ENCODE measurements at places on chromosomes 16 and 17. TPM values are rescaled to one million over a fixed set of nuclear protein-coding genes. Genes with fewer than 3 reads are reported as not detected.

GRCh38 chr16:84832488-84833143 is 12.8 kb downstream of the CRISPLD2 start:
- DNase-seq, result no peak

GRCh38 chr17:65751263-65751662 is 189.8 kb upstream of the AXIN2 start:
- no peak for DNase-seq

- DNase-seq, result no peak
Observed at GRCh38 chr17:77592106-77592865, 366.2 kb upstream of the TNRC6C start.

DNA sequence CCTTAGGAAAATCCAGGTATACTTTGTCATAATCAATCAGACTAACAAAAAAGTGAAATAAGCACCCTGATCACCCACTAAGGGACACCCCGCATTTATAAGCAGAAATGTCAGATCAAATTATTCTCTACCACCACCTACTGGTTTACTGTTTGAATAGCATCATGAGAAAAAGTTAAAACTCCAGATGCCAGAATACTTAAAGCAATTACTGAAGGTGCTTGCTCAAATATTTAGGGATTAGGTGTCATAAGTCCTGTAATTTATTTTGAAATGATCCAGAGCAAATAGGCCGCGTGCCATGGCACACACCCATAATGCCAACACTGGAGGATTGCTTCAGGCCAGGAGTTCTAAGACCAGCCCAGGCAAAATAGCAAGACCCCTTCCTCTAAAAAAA is 2.3 kb downstream of the TOP2A start:
- no peak for DNase-seq

GRCh38 chr16:15996432-15997109 is 47.2 kb downstream of the ABCC1 start:
- DNase-seq, result no peak

GRCh38 chr16:4931381-4931780 is 5.6 kb downstream of the PPL start:
- no peak for DNase-seq

DNA sequence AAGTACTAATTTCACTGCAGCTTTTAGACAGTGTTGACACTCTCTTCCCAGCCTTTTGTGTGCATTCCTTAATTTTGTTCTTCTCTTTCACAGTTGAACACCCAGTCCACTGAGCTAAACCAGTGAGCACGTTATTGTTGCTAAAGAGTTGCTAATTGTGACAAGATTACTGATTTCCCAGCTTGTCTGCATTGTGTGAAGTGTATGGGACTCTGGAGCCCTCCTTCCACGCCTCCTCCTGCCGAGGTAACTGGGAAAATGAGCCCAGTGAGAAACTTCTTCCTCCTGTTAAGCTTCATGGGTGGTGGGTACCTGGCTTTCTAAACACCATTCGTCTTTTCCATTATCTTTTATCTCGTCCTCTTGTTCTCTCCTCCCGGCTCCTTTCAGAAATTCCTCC is 29.8 kb upstream of the DNAH17 start:
- no peak for DNase-seq

DNA sequence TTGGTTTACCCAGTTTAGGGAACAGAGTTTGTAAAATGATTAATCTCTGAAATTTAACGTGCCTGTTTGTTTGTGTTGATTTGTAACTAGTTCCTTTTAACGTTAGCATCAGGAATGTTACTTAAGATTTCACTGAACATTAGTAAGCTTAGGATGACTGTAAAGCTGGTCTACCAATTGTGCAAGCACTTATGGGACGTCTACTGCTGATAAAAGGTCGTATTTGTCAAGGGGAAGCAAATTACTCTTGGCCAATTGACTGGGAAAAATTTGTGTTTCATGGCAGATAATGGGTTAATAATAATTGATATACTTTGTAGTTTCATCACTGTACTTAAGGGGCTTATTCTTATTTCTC is 11.8 kb downstream of the METTL9 start:
- DNase-seq, result no peak

DNA sequence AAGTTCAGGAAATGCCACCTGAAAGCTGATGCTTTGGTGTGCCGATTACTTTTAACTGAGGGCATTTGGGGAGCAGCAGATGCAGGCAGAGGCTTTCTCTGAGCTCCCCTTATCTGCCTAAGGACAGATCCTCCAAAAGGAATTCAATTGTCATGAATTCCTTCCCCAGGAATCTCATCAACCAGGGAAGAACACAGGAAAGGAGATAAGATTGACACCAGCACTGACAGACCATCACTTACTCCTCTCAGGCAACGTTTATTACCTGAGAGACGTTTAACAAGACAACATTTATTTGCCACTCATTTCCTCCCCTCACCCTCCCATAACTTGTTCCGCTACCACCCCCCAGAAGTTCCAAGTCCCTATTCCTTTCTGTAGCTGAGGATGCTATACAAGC is 17.6 kb upstream of the CDRT4 start:
- no peak for DNase-seq

GRCh38 chr17:42247734-42248133 is 28.5 kb downstream of the STAT5B start:
- no peak for DNase-seq

- DNase-seq, result no peak
Observed at GRCh38 chr16:20598832-20599469, 22.8 kb upstream of the ACSM2B start.

DNA sequence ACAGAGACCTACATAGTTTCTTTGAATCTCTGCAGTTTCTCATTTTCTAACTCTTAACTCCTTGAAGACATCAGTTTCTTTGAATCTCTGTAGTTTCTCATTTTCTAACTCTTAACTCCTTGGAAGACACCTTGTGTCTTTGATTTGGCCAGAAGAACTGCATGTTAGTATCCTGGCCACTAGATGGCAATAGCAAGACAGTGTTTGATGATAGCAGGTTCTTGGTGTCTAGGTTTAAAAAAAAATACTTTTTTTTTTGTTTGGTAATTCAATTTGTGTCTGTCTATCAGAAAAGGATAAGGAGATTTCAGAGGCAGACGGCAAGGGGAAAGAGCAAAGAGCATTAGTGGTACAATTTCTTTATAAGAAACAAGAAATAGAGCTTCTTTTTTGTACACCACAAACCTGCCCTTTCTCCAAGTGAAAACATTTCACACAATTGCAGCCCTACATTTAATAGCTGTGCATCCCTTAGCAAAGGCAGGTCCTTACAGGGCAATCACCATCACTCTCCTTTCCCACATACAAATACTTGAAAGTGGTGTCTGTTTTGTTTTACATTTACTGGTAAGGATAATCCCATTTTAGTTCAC is 1324.9 kb upstream of the CDH8 start:
- no peak for DNase-seq

DNA sequence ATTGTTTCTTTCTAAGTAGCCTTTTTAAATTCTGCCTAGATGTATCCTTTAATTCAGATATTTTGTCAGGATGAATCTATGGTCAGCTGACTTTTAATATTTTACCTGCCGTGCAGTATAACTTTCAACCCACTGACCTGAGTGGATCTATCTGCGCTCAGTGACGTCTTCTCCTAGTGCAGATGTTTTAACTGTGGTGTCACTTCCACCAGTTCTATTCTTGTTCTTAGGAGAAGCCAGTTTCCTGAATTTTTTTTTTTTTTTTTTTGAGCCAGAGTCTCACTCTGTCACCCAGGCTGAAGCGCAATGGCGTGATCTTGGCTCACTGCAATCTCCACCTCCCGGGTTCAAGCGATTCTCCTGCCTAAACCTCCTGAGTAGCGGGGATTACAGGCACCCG is 5.0 kb upstream of the TM4SF5 start:
- no peak for DNase-seq

DNA sequence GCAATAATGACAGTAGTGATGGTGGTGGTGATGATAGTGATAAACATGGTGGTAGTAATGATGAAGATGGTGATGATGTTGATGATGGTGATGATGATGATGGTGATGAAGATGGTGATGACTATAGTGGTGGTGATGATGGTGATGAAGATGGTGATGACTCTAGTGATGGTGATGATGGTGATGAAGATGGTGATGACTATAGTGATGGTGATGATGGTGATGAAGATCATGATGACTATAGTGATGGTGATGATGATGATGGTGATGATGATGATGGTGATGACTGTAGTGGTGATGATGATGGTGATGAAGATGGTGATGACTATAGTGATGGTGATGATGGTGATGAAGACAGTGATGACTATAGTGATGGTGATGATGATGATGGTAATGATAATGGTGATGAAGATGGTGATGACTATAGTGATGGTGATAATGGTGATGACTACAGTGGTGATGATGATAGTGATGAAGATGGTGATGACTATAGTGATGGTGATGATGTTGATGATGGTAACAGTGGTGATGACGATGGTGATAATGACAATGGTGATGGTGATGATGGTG is 35.6 kb downstream of the DYNLRB2 start:
- DNase-seq, result no peak

GRCh38 chr16:3677994-3678393 is 23.5 kb downstream of the DNASE1 start:
- no peak for DNase-seq

DNA sequence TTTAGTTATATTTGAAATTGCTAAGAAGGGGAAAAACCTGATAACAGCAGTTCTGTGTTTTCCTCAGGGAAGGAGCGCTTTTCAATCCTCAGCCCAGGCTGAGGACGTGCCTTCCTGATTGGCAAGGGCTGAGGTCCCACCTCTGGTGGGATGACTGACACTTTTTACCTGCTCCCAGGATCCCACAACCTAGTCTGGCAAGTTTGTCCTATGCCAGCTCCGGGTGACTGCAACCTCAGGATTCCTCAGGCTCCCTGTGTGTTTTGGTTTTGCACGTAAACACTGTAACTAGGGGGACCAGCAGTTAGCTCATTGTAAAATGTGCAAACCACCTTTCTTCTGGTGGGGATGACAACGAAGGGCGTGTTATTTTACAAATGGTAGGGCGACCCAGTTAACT is 7.5 kb downstream of the MARCHF10 start:
- DNase-seq, result no peak

DNA sequence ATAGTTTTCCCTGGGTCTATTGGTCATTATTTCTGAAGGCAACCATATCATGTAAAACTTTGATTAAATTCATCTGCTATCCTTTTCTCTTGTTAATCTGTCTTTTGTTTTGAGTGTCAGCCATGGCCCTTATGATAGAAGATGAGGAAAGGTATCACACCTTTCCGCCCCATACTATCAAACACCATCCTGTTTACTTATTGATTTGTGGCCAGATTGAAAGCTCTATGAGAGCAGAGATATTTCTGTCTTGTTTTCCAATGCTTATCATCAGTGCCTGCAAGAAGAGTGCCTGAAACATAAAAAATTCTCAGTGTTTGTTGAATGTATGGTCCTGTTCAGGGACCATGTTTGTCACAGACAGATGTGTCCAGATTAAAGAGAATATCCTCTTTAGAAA is 22.6 kb upstream of the DHX8 start:
- no peak for DNase-seq

- DNase-seq, result no peak
Observed at GRCh38 chr17:82095777-82096708, 2.0 kb downstream of the FASN start.

DNA sequence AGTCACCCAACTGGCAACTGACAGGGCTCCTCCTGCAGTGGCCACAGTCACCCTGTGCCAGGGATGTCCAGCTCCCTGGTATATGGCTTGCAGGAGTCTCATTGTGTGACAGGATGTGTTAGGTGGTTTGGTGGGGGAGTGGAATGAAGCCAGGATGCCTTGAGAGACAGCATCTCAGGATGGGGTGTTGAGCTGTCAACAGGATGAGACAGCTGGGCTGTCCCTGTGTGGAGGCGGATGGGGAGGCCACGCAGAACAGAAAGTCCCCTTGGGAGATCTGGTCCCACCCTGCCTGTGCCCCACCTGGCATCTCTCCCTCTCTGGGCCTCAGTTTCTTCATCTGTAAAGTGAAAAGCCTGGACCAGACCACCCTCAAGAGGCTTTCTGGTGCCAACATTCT is 9.5 kb upstream of the ZNF469 start:
- no peak for DNase-seq

GRCh38 chr16:89443727-89444084 is 46.7 kb downstream of the ANKRD11 start:
- no peak for DNase-seq

- DNase-seq, result no peak
Observed at GRCh38 chr16:11955713-11956123, 9.3 kb upstream of the TNFRSF17 start.

DNA sequence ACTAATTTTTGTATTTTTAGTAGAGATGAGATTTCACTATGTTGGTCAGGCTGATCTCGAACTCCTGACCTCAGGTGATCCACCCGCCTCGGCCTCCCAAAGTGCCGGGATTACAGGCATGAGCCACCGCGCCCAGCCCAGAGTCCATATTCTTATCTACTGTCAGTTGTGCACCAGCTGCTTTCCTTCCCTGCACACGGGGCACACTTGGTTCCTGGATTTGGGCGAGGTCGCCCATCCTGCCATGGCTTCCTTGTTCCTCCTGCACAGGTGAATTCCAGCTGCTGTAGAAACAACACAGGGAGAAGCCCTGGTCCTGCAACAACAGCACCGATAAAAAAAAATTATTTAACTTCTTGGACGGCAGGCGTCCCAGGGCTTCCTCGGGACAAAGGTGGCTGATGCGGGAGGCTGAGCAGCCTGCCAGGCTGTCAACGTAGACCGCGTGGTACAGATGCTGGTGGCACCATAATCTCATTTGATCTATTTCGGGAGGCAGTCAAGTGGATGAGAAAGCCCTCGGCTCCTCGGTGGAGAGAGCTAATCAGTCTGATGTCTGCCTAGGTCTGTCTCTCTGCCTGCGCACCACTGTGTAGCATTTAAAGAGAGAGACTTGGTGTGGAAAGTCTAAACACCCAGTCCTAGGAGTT is 19.1 kb downstream of the RGS9 start:
- no peak for DNase-seq

- DNase-seq, result no peak
Observed at GRCh38 chr16:20410121-20410723, 888 bp downstream of the ACSM5 start.

SYT17 gene
- total RNA-seq, result not detected

CNGB1 gene
- total RNA-seq, result not detected

RNF222 gene
- 0.11 TPM for total RNA-seq

GJD3 gene
- total RNA-seq, result not detected
